Common myeloid progenitor, CD34-positive (primary cell): ENCODE measurements at places on chromosomes 12 and 14.

GRCh38 chr12:130226126-130226525 is 63.9 kb downstream of the FZD10 start:
- no peak for DNase-seq

- no peak for DNase-seq
Observed at GRCh38 chr12:44842669-44843068, 33.4 kb downstream of the NELL2 start.

DNA sequence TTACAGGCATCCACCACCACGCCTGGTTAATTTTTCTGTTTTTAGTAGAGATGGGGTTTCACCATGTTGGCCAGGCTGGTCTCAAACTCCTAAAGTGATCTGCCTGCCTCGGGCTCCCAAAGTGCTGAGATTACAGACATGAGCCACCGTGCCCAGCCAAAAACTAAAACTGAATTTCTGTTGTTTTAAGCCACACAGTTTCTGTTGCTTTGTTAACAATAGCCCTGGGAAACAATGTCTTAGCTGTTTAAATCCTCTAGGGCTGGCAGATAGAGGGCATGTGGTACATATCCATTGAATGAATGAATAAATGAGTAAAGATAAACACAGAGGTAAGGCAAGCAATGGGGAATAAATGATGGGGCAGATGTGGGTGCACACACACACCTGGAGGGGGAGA is 8.0 kb upstream of the EIF5 start:
- no peak for DNase-seq

- DNase-seq, result peak; percentile 40
Observed at GRCh38 chr14:65352964-65353530, 59.5 kb upstream of the FUT8 start.

- peak; percentile 44 for DNase-seq
Observed at GRCh38 chr14:93655078-93655750, 133.1 kb downstream of the PRIMA1 start.

GRCh38 chr14:29885988-29886387 is 41.7 kb downstream of the PRKD1 start:
- DNase-seq, result no peak

GRCh38 chr12:81588235-81589008 is 170.7 kb downstream of the PPFIA2 start:
- DNase-seq, result no peak

- peak; percentile 13 for DNase-seq
Observed at GRCh38 chr14:69346710-69347109, 51.4 kb downstream of the ERH start.

GRCh38 chr12:27303139-27304111 is 29.2 kb upstream of the BMAL2 start:
- DNase-seq, result no peak

DNA sequence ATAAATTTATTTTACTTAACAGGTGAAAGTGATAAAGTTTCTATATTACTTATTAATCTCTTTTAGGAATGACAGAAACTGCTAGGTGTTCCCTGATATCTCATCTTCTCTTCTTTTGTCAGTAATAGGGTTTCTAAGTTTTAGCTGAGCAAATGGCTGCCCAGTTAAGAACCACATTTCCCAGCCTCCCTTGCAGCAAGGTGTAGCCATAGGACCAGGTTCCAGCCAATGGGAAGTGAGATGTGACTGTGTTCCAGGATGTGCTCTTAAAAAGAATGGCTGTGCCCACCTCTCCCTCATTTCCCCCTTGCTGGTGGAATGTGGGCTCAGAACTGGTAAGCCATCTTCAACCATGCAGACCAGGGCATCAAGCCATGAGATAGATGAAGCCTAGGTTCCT is 165.6 kb downstream of the HELB start:
- DNase-seq, result no peak

DNA sequence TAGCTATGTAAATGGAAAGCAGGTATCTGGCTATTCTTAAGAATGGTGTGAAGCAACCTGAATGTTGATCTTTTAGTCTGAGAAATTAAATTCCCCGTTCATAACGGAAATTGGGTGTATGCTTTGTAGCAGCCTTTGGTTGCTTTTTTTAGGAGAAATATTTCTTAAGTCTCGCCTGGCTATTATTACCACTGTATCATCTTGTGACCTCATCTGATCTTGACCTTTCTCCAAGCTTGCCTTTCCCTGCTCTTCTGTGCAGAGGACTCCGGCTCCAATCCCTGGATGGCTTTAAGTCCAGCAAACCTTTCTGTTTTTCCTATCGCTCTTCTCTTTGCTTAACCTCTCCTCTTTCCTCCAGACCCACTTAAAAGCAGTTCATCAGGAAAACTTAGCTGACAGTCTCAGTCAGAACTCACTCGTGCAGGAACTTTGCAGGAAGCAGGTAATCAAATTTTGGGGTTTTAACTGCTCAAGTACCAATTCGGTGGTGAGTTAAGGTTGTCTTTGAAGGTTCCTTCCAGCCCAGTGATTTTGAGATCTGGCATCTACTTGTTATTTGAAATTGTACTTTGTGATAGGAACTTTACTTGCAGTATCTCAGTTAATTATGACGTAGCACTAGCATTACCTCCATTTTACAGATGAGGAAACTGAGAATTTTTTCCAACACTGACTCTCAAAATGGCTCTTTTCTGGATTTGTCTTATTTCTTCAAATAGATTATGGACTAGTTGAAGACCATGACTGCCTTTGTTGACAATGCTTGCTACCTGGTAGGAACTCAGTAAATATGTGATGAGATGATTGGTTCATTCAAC is 14.1 kb downstream of the PPFIBP1 start:
- DNase-seq, result no peak

GRCh38 chr12:116046039-116046438 is 231.5 kb downstream of the MED13L start:
- no peak for DNase-seq

GRCh38 chr12:31944299-31944698 is 14.9 kb upstream of the RESF1 start:
- no peak for DNase-seq

DNA sequence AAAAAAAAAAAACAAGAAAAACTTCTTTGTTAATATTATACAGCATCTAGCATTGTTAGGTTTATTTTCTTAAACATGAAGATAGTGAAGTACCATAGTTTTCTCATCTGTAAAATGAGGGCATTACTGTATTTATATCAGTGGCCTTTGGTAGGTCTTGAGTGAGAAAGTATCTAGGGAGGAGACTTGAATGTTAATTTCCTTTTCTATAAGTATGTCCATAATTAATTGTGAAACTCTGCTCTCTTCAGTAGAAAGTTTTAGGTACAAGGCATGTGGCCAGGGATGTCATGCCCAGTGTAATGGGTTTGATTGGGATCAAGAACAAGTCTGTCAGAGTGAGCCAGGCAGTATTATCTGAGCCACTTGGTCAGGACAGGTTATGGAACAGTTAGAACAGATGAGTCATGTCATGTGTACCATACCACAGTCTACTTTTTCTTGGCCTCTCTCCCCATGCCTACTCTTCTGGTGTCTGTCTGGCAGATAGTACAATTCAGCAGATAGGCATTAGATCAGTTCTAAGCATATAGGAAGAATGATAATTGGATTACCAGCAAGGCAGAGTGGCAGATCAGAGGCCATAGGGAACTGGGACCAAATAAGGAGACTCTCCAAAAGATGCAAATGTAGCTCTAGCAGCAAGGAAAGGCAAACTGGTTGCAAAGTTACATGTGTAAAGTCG is 30.4 kb downstream of the FBXO34 start:
- peak; percentile 37 for DNase-seq

DNA sequence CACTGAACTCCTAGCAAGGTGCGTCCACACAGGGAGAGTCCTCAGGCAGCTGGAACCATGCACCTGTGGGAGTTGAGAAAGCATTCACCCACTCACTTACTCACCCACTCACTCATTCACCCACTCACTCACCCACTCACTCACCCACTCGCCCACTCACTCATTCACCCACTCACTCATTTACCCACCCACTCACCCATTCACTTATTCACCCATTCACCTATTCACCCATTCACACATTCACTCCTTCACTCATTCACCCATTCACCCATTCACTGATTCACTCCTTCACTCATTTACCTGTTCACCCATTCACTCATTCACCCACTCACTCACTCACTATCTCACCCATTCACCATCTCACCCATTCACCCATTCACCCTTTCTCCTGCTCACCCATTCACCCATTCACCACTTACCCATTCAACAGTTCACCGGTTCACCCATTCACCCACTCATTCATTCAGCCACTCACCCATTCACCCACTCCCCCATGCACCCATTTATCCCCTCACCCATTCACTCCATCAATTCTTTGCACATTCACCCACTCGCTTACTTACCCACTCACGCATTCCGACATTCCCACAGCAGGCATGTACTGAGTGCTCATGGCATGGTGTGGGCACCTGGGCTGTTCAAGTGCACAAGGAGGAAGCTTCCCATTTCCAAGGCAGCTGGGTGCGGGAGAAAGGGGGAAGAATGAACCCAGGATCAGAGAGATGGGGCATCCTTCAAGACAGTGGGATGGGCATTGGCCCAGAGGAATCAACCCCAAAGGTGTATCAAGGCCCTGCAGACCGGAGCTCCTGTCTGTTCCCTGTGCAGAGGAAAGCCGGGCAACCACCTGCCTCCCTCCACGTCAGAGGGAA is 135.2 kb upstream of the C14orf180 start:
- no peak for DNase-seq

GRCh38 chr14:99420711-99421110 is 59.9 kb downstream of the SETD3 start:
- no peak for DNase-seq

DNA sequence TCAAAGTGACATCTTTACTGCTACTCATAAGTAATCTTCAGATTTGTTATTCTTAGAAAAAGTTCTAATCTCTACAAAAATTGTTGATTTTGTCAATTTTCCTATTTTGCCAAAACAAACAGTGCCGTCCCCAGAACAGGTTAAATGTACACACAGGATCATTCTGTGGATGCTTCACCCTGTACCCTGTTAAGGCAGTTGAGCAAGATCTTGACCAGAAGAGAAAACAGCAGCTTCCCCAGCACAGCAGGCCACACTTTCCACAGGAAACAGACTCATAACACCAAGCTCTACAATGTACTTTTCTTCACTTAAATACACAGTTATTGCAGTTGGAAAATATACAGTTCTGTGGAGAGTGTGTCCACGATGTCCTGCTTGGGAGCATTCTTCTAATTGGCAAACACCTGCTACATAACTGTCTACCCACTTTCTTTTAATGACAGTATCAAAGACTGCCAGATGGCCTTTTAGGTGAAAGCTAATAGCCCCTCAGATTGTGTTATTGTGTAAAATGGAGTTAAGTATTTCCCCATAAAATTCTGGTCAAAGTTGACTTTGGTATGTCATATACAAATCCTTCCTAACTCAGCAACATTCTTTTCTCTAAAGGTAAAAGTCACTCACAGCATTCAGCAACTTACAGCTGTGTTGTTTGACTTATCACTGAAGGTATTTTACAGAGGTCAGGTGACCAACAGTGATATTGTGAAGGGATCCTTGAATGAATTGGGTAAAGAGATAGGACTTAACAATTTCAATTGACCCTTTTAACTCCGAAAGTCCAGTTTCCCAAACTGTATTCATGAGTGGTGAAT is 77.0 kb downstream of the SEC23A start:
- DNase-seq, result no peak

- DNase-seq, result no peak
Observed at GRCh38 chr12:96720363-96720705, 186.7 kb upstream of the NEDD1 start.

DNA sequence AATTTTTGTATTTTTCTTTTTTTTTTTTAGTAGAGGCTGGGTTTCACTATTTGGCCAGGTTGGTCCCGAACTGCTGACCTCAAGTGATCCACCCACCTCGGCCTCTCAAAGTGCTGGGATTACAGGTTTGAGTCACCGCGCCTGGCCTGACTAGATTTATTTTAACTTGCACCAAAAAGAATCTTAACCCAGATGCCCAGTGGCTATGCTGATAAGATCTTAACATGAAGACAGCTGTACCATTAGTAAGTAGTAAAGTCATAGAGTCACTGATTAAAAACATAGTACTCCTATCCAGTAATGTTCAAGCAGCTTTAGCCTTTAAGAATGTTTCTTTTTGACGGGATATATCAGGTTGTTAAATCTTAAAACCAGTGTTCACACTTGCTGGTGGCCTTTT is 1061.8 kb upstream of the FLRT2 start:
- no peak for DNase-seq

DNA sequence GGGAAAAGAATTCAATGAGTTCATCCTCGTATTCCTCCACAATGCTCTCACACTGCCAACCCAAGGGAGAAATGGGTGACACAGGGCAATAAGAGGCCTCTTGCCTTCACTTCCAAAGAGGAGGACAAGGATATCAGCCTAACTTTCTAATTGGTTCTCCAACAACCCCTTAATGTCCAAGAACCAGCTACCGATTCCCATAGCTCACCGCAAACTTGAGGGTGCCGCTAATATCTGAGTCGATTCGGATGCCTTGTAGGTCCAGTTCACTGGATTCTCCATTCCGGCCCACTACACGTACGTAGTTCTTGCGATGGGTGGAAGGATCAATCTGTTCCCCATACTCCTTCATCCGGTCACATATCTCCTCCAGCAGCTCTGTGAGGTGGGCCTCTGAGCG is 4.8 kb downstream of the CNPY2 start:
- no peak for DNase-seq

GRCh38 chr12:127538316-127538715 is 728.7 kb upstream of the TMEM132C start:
- DNase-seq, result no peak

GRCh38 chr12:89244536-89244935 is 107.8 kb downstream of the DUSP6 start:
- peak; percentile 73 for DNase-seq

- no peak for DNase-seq
Observed at GRCh38 chr12:94534774-94535509, 75.3 kb upstream of the CEP83 start.

DNA sequence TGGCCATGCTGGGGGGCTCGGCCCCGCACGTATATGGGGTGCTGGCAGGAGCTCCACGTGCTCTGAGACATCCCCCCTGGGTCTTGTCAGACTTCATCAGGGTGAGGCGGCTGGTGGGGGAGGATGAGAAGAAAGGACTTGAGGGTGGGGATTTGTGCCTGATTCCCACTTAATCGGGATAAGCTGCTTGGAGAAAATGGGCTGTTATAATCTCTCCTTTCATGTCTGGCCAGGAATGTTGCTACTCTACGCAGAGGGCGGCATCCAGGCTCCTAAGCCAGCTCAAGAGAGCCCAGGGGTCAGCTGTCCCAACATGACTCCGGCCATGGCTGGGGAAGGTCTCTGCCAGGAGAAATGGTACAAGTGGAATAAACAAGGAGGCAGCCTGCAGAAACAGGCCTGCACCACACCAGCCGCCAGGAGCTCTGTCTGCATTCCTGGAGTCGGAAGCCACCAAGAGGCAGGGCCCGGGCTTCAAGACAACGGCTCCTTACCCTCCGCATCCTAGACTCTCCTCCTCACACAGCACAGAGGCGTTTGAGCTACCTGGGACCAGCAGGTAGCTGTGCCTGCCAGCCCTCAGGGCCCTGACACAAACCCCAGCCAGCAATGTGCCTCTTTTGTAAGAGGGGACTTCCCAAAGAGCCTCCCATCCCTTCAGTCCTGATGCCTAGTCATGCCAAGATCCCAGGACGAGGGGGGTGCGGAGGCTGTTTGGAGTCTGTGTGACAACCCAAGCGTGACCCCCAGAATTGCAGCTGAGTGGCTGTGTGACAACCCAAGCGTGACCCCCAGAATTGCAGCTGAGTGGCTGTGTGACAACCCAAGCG is 195.8 kb upstream of the DIO3 start:
- DNase-seq, result peak; percentile 7
